ENCODE measurements at places on chromosomes 7 and 10.

GRCh38 chr10:125232841-125233240, 72.5 kb upstream of the CTBP2 start:
- peak; percentile 2 for DNase-seq

DNA sequence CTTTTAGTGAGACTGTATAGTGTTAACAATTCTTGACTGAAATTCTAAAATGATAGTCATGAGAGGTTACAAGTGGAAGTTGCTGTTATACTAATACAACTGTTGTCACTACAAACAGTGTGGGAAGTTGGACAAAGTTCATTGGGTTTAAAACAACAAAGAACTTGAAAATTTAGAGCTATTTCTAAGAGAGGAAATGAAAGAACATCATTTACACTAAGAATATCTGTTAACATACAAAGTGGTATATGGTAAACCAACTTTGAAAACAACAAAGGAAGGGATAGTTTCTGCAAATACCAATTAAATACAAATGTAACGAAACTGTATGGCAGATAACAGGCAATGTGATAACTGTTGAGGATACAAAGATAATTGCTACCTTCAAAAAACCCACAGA, 11.6 kb downstream of the MTPN start:
- DNase-seq: no peak

- no peak for DNase-seq
These were observed 451.5 kb upstream of the SORCS1 start for GRCh38 chr10:107616031-107616430.

GRCh38 chr10:126504761-126505112, 116.5 kb upstream of the ADAM12 start:
- no peak for DNase-seq

- no peak for DNase-seq
These were observed 87.6 kb upstream of the NEBL start for GRCh38 chr10:20984662-20985061.

GRCh38 chr10:90062786-90063185, 361.4 kb downstream of the KIF20B start:
- DNase-seq: no peak

DNA sequence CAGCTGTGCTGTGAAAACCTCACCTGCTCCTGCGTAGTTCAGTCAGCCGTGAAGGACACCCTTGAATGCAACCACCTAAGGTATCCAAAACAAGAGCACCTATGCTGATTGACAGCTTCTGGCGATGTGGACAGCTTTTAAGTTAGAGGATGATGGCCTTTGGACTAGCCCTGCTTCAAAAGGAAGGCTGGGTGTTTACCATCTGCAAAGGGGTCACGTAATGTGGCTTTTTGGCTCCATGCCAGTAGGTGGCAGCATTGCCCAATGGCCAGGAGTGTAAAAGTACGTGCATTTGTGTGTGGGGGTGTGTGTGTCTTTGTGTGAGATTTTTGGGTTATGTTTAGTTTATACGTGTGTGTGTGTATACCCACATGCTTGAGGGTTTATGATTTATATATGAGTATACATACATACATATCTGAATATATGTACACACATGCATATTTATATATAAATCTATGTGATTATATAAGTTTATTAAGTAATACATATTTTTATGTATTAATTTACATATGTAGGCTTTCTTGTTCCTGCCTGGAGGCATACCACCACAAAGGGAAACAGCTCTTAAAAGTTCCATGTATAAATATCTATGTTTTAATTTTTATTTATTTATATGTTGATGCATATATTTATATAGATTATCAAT, 236.3 kb upstream of the ANKRD30A start:
- DNase-seq: peak; percentile 46

DNA sequence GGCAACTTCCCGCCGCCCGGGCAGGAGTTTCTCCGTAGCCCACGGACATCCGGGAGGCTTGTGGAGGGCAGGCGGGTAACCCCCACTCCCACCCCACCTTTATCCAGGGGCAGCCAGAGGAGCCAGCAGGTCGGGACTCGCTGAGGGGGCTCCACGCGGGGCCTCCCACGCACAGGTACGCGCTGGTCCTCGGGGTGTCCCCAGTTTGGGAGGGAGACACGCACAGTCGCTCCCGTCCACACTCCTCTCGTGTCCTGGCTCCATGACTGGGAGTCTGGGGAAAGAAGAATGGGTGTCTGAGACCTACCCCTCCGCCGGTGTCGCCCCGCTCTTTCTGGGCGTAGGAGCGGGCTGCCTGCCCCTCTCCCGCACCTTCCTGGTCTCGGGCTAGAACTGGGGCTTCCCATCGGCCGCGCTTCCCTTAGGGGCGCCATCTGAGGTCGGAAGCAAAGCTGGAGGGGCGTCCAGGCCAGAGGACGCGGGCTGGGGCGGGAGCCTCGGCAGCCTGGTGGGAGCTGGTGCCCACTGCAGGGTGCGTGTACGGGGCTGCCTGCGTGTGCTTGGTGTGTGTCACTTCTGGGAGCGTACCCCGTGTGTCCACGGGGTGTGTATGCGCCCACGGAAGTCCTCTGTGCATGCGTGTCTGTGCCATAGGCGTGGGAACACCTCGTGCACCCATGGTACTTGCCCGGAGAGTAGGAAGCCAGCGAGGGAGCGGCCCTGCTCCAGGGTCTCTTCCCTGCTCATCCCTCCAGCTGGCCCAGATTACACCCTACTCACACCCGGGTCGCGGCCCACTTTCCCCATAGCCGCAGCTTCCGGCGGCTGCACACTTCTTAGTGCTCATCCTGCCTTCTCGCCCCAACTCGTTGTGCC, 73.0 kb upstream of the LEP start:
- no peak for DNase-seq

DNA sequence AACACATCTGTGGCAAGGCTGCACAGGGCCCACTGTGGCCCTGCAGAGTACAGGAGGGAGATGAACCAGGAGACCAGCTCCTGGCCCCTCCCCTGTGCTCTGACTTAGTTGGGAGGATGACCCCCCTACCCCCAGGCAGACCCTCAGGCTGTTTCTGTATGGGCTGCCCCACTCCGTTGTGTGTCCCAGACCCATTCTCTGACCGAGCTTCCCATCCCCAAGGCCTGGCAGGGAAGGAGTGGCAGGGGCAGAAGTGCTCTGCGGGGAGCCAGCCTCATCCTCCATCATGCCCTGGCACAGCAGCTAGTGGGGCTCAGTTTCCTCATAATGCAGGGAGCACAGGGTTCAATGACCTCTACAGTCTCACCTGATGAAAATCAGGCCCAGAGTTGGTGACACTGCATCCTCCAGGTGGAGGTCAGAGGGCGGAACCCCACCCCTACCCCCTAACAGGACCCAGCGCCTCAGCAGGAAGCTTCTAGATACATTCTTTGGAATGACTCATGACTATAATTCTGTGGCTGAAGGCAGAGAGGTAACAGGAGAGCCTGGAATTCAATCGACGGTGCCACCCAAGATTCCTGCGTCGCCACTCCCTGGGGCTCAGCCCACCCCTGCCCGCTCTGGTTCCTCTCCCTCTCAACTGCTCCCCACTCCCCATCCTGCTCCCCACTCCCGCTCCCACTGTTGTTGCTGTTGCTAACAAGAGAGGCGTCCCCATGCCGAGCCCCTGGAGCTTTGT, 18.2 kb downstream of the PODXL start:
- no peak for DNase-seq

DNA sequence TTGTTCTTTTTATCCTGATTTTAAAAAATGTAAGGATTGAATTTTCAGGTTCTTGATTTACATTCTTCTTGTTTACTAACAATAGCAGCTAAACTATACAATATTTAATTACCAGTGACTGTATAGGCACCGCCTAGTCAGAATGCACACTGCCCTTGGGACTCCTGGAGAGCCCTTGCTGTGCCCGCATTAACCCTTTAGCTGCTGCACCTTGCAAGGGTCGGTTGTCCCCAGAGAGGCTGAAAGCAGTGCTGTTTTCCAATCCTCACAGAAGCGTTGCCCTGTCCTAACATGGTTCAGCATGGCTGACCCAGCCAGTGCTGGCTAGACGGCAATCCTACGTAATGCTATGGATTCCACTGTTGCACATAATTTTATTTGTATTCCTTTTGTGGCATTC, 102.6 kb downstream of the HECW1 start:
- DNase-seq: no peak

GRCh38 chr10:70293169-70293843, 9.5 kb upstream of the NPFFR1 start:
- DNase-seq: no peak

DNA sequence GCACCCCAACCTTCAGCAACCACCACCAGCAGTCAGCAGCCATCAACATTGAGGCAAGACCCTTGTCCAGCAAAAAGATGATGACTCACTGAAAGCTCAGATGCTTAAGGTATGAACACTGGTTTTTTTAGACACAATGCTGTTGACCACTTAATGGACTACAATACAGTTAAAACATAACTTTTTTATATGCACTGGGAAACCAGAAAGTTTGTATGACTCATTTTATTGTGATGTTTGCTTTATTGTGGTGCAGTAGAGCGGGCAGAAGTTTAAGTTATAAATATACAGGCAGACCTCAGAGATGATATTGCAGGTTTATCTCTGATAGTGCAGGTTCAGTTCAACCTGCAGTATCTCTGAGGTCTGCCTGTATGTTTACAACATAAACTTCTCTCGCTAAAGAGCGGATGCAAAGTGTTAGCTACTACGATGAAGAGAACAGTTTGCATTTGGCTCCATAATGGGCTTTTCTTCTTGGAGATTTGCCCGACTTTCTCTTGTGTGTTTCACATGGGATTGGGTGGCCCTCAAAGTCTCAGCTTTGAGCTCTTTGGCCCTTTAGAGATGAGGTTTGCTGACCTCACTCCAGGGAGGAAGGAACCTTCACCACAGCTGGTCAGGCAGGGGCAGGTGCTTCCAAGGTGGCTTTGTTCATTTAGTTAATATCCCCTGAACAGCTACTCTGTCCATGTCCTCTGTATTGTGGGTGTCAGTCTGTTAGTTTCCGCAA, 84.4 kb upstream of the SHH start:
- peak; percentile 27 for DNase-seq

DNA sequence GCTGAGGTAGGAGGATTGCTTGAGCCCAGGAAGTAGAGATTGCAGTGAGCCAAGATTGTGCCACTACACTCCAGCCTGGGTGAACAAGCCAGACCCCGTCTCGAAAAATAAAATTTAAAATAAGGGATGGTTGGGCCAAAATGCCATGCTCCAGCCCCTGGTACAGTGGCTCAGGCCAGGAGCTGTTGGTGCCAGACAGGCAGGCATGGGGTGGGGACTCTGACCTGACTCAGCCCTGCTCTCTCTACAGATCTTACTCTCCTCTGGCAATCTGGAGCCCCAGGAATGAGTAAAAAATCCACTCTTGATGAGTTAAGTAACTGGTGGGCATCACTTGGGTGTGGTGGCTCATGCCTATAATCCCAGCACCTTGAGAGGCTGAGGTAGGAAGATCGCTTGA, 8.4 kb upstream of the TMEM120A start:
- DNase-seq: no peak

DNA sequence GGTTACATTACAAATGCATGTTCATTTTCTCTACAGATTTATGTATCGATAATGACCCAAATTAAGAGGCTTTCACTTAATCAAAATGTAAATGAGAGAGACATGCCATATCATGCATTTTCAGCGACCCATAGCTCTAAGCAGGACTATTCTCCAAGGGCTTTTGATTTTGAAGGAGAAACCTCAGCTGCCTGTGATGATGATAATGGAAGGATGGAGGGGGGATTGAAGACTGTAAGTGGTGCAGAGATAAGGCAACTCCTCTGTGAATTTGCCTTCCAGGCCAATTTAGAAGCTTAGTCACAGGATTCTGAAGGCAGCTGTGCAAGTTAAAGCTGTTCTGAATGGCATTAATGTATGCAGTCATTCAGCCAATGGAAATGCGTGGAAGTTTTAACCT, 8.3 kb downstream of the VSTM2A start:
- no peak for DNase-seq

DNA sequence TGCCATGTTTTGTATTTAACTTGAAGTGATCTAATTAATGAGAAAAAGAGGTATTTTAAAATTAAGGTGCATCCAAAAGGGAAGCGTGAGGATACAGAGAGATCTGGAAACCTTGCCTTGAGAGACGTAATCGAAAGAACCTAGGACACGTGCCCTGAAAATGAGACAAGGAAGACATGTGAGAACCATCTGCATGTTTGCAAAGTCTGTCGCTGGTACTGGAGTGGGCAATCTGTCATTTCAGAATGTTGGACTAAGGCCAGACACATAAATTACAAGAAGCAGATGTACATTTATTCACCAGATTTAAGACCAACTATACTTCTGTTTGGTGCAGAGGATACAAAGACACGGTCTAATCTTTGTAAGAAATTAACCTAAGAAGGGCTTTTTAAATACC, 9.2 kb downstream of the AGR2 start:
- DNase-seq: no peak

DNA sequence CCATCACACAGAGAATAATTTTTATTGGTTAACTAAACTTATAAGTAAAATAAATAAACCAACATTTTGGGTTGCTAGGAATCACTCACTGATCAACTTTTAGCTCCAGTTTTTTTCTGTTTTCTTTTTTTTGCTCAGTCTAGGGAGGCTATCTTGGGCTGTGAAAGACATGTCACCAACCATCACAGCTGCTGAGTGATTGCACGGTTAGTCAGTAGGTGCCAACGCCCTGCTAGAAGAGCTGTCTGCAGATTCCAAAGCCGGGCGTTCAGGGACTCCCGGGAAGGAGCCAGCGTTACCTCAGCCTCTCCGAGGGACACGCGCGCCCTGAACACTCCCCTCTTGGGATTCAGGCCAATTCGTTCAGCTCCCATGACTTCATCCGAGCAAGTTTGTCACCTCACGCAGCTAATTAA, 604 bp upstream of the STAM start:
- no peak for DNase-seq

- DNase-seq: no peak
These were observed 43.9 kb downstream of the LUC7L2 start for GRCh38 chr7:139403601-139404000.

DNA sequence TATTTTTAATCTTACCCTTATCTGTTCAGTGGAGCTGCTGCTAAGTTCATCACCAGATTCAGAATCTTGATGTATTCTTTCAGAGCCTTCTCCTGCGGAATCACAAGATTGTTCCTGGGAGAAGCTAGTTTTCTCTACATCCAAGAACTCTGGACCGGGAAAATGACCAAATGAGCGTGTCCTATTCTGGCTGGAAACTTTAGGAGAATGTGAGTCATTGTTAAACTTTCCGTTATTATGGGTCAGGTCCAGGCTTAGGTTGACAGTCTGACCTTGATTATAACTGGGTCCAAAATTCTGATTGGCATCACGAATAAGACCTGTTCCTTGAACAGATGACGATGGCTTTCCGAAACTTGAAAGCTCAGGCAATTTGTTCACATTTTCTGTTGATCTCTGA, 20.5 kb downstream of the ARHGAP12 start:
- no peak for DNase-seq

- no peak for DNase-seq
These were observed 208.1 kb downstream of the TCF7L2 start for GRCh38 chr10:113158183-113158582.

DNA sequence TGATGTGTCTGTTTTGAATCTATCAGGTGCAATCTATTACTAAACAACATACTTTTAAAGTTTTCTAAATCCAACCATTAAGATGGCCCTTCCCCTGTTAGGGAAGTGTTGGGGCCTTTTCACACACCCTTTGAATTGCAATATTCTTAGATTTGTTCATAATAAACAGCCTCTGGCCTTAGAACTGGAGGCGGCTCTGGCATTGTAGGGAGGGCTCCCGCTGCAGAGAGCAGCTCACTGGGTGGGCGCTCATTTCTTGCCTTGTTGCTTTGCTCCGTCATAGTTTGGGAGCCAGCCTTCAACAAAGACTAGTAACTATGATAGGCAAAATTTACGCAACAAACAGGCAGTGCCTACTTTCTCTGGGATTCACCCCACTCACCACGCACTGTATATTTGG, 4.2 kb upstream of the HOXA10 start:
- no peak for DNase-seq

GRCh38 chr7:5414916-5415315, 8.7 kb downstream of the TNRC18 start:
- DNase-seq: no peak
